NCI-H526 treated with DMSO at 0.1 percent for 48 hours (cell line): ENCODE measurements at places on chromosomes 1 and 21.

GRCh38 chr1:84918726-84919336 lies 25.8 kb upstream of the LPAR3 start:
- DNase-seq = no peak

GRCh38 chr1:199448646-199449045 lies 578.9 kb upstream of the NR5A2 start:
- no peak for DNase-seq

DNA sequence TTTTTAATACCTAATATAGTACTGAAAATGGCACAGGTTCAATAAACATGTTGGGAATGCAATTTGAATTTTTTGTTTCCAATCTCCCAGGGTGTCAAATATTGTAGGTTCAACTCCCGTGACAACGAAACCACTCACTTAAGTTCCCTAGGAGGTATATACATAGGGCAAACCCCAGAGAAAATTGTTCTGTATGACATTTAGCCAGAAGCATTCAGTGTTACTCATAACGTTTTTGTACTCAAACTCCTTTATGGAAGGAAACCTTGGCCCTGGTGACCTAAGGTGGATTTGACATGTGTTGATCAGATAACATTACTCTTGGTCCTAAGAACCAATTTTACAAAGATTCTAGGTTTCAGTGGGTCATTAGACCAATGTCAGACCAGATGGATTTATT lies 110.6 kb downstream of the USP25 start:
- DNase-seq = no peak

GRCh38 chr1:15756143-15757015 lies 2.2 kb upstream of the FBLIM1 start:
- DNase-seq = peak; percentile 91

DNA sequence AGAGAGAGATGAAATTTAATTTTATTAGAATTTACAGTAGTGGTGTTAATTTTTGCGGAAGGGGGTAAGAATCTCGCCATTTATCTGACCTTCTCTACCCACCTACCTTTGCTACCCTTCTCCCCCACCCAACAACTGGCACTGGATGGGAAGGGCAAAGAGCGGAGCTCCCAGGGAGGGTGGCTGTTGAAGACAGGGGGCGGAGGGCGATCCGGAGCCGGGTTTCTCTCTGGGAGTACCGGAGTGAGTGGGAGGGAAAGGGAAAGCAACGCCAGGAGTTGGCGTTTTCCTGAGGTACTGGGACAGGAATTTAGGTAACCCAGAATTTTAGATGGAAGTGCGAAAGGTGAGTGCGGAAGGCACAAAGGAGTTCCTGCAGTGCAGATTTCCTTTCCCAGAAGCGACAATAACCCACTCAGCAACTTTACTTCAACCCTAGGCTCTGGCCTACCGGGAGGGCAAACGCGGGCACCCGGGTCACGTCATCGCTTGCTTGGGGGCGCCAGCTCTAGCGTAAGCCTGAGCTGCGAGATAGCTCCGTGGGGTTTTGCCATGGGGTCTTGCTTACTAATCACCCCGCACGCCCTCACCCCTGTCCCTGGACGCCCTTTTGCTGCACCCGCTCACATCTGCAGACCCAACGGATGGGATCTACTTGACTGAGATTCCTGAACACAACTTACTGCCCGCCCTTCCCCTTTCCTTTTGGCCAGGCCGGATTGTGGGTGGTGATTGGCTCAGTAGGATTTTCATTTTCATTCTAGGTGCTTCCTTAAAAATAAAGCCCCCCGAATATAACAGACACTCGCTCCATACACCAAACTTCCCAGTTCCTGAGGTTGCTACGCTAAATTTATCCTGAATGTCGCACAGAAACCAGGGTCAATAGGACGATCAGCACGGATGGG lies 413.0 kb upstream of the ESRRG start:
- no peak for DNase-seq

DNA sequence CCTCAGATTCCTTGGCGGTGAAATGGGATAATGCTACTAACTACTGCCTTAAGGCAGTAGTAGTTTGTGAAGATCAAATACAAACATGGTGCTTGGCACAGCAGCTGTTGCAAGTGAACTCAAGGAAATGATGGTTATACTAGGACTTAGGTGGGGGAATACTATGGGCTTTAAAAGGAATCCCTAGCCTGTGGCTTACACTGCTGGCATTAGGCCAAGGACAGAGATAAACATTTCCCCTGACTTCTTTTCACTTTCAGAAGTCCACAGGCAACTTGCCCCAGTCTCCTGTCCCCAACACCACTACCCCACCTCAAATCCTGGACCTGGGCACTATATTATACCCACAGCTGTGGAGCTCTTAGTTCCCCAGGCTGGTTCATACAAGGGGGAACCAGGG lies 13.1 kb upstream of the VAMP4 start:
- no peak for DNase-seq

DNA sequence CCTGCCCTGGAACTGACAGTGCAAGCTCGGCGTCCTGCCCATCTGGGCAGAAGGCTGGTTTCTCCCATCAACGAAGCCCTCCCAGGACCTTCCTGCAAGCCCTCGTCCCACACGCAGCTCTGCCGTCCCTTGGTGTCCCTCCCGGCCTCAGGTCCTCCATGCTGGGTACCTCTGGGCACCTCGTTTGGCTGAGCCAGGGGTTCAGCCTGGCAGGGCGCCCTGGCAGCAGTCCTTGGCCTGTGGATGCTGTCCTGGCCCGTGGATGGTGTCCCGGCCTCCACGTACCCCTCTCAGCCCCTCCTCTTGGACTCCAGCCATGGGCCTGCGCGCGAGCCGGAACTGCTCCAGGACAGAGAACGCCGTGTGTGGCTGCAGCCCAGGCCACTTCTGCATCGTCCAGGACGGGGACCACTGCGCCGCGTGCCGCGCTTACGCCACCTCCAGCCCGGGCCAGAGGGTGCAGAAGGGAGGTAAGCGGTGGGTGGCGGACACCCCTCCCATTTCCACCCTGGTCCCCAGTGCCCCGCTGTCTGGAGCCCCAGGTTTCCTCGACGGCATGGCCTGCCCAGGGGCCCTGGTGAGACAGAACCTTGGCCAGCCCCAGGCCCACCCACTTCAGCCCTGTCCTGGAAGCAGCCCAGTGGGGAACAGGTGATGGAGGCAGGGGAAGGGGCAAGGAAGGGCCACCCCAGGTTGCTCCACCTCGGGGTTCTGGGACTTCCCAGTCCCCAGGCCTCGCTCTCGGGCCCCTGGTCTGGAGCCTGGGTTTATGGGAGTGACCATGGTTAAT lies 3.5 kb downstream of the TNFRSF14 start:
- DNase-seq = no peak

GRCh38 chr1:76868154-76868882 lies 1.0 kb downstream of the ST6GALNAC5 start:
- DNase-seq = peak; percentile 78

DNA sequence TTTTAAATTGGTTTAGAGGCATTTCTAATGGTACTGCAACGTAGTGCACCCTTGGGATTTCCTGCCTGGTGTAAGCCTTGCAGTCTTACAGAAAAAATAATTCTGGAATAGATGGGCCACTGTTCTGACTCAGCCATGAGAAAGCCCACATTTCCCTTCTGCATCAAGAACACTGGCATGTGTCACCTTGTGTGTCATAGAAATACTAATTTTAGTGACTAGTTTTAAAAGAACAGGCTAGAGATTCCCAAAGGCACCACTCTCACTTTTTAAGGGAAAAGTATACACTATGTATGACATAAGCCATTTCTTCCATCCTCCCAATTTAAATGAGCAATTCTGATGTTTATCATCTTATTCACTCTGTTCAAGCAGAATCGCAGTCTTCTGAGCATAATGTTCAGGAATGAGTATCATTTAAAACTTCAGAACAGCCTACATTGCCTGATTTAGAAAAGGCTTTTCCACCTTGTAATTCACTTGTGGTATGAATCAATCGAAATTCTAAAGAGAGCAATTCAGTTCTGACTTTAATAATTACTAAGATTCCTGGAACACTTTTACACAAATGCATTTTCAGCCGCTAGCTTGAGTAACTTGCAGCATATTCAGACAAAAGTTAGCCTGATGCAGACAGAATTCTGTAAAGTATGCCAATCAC lies 18.8 kb downstream of the RGS13 start:
- no peak for DNase-seq

DNA sequence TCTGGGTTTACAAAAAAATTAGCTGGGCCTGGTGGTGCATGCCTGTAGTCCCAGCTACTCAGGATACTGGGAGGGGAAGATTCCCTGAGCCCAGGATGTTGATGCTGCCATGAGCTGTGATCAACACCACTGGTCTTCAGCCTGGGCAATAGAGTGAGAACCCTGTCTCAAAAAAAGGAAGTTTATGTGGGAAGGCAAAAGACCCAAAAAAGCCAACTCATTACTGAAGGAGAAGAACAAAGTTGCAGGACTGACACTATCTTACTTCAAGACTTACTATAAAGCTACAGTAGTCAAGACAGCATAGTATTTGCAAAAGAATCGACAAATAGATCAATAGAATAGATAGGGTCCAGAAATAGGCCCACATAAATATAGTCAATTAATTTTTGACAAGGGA lies 9.2 kb upstream of the PTGS2 start:
- no peak for DNase-seq

GRCh38 chr1:25832336-25833037 lies 12.7 kb downstream of the MTFR1L start:
- no peak for DNase-seq

- no peak for DNase-seq
Measured at GRCh38 chr1:97593192-97593591, 327.6 kb downstream of the DPYD start.

- DNase-seq = no peak
Measured at GRCh38 chr1:109197158-109198042, 16.3 kb upstream of the SARS1 start.

DNA sequence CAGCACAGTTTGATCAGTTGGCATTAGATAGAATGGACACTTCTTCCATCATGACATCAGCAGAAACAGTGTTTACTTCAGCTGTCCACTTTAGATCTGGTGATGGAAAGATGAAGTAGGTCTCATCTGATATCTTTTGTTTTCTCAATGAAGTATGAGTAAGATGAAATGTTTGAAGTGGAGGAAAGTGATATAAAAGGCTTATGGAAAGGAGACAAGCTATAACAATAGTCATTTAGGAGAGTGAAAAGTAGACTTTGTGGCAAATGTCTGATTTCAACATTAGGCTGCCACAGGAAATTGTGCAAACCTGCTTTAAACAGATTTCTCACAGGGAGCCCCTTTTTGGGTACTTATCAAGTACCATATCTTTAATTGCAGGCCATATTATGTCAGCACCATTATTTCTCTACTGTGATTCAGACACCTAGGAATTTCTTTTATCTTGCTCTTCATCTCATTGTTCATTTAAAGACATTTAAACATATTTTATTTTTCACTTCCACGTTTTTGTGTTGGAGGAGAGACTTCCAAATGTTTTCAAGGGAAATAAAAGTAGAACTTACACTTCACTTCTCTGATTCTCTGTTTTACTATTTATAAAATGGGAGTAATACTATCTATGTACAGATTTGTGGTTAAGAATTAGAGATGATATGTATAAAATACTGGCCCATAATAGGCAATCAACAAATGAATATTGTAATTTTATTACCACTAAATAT lies 18.1 kb downstream of the PDC start:
- DNase-seq = no peak

- DNase-seq = no peak
Measured at GRCh38 chr1:16177306-16177705, 21.4 kb upstream of the EPHA2 start.

GRCh38 chr1:197145446-197146024 lies 934 bp downstream of the ASPM start:
- no peak for DNase-seq

DNA sequence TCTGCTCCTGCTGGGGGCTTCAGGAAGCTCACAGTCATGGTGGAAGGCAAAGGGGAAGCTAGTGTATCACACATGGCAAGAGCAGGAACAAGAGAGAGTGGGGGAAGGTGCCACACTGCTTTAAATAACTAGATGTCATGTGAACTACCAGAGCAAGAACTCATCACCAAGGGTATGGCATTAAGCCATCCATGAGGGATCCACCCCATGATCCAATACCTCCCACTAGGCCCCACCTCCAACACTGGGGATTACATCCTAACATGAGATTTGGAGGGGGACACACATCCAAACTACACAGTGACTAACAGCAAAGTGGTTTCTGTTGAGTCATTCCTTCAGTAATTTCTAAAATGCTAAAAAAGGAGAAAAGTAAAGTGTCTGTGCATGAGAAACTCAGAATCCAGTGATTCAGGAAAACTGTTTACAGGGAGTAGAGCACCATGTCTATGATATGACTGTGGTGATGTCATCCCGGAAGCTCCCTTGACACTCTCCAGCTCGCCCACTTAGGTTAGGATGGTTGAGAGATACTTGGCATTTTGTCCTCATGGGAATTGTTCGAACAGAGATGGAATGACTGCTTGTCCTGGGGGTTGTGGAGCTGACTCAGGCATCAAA lies 50.3 kb downstream of the CHD1L start:
- no peak for DNase-seq

DNA sequence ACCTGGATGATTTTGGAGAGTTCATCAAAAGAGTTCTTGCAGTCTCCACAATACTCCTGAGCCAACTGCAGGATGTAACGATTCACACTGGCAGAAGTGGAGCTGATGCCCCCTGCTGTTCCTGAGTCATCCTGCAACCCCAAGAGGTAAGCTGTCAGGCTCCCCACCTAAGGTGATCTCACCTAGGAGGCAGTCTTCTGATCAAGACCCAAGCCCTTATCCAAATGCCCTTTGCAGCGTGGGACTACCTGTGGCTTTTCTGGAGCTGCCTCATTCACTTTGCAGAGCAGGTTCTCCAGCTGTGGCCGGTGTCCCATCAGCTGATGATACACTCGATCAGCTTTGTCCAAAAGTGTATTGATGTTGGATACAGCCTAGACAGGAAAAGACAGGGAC lies 96.4 kb downstream of the UBR4 start:
- no peak for DNase-seq

- peak; percentile 98 for DNase-seq
Measured at GRCh38 chr1:154559466-154560044, 1.1 kb upstream of the UBE2Q1 start.

DNA sequence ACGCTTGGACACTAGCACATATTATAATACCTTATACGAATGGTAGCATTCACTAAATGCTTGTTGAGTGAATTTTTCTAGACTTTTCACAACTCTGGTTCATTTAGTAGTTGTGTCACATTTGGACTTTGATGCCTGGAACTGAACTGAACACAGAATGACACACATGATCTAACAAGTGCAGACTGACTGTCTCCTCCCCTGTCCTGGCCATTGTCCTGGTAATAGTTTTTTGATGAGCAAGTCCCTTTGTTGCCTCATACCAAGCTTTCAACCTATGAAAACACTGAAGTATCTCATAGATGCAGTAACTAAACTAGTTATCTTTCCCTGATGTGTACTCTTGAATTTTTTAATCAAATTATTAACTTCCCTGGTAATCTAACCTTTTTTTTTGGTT lies 66.4 kb downstream of the LRRC8D start:
- DNase-seq = no peak

GRCh38 chr1:77388661-77389060 lies 106.8 kb downstream of the AK5 start:
- DNase-seq = no peak

- peak; percentile 53 for DNase-seq
Measured at GRCh38 chr1:57637155-57637554, 213.3 kb upstream of the DAB1 start.

DNA sequence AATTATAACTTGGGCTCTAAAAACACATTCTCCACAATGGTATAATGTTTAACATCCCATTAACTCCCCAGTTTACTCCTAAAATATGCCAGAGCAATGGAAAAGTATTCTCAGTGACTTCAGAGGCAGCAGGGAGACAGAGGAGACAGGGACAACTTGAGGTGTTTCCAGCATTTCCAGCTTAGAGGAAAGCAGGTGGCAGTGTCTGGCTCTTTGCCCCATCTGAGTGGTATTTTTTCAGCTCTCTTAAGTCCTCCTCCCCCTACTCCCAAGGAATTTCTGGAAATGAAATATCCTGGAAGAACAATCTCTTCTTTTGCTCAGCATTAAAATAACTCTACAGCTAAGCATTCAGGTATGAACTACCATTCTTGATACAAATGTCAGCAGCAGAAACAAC lies 10.8 kb upstream of the ERMAP start:
- no peak for DNase-seq
